ENCODE measurements at places on chromosomes 1 and 21.

- peak; percentile 36 for DNase-seq
Measured at GRCh38 chr1:2548068-2548589, 8.0 kb upstream of the TNFRSF14 start.

DNA sequence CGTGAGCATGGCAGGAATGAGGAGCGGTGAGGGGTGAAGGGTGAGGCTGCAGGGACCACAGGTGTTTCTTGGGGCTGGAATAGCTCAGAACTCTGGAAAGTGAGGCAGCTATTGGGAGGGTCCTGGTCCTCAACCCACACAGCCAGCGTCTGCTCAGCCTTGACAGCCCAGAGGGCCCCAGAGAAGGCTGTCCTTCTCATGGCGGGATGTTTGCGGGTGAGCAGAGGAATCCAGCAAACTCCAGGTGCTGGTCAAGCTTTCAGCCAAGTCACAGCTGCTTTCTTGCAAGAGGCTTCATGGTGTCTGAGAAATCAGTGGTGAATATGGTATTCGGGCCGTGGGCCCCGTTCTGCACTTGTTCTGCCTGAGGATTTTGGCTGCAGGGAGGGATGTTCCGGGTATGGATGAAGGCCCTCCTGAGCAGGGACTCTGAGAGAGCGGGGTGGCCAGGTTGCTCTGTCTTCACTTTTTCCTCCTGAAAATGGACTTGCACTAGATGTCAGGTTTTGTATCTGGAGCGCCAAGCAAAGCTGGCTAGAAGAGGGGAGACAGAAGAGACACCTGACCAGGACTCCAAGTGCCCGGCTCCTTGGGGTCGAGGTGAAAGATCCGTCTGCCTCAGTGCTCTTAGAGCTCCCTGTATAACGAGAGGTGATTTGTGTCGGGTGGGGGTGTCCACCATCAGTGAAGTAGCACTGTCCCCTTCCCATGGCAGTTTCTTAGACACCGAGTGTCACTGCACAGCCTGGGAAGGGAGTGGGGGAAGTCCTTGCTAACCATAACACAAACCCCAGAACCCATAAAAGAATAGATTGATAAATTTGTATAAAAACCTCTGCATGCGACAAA lies 139.9 kb downstream of the PEX14 start:
- DNase-seq, result no peak

GRCh38 chr1:77620273-77620672 lies 62.2 kb downstream of the ZZZ3 start:
- no peak for DNase-seq

DNA sequence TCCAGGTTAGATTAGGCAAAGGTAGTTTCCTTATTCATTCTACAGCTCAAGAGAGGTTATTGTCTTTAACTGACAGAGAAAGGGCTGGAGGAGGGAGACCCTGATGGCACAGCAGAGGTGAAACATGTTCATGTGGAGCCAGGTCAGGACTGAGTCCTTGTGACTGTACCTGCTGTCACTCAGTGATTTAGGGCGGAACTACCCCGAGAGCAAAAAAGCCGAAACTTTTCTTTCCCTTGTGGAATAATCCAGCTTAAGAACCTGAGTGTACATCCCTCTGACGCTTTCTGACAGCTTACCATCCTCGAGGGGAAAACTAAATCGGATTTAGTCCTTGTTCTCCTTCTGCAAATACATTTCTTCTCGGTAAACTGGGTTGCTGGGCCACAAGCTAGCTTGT lies 273.2 kb downstream of the BACH1 start:
- DNase-seq, result no peak

GRCh38 chr1:17907999-17908398 lies 152.9 kb downstream of the ACTL8 start:
- no peak for DNase-seq

All from kidney glomerular epithelial cell (primary cell).